ENCODE measurements at places on chromosomes 1 and 21. TPM values are rescaled to one million over a fixed set of nuclear protein-coding genes. Genes with fewer than 3 reads are reported as not detected.

- no peak for DNase-seq
Observed at GRCh38 chr21:45313015-45313414, 25.3 kb upstream of the POFUT2 start.

MIXL1 gene
- not detected for total RNA-seq

C1orf116 gene
- total RNA-seq, result 2.6 TPM

GRCh38 chr1:77841574-77841973, 46.9 kb upstream of the NEXN start:
- DNase-seq, result no peak

DNA sequence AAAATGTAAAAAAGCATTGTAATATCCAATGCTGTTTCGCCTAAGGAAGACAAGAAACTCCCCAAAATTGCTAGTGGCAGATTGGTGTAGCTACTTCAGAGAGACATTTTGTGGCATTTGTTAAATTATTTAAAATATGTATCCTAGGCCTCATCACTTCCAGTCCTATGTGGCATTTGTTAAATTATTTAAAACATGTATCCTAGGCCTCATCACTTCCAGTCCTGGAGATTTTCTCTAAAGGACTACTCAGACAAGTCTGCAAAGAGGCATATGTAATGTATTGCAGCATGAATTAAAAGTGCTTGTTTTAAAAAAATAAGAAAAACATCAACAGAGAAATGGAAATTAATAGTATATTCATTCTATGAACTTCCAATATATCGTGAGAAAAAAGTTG, 95.6 kb upstream of the KCTD3 start:
- DNase-seq, result no peak

GPR153 gene
- total RNA-seq, result 1.5 TPM

BRDT gene
- total RNA-seq, result not detected

DNA sequence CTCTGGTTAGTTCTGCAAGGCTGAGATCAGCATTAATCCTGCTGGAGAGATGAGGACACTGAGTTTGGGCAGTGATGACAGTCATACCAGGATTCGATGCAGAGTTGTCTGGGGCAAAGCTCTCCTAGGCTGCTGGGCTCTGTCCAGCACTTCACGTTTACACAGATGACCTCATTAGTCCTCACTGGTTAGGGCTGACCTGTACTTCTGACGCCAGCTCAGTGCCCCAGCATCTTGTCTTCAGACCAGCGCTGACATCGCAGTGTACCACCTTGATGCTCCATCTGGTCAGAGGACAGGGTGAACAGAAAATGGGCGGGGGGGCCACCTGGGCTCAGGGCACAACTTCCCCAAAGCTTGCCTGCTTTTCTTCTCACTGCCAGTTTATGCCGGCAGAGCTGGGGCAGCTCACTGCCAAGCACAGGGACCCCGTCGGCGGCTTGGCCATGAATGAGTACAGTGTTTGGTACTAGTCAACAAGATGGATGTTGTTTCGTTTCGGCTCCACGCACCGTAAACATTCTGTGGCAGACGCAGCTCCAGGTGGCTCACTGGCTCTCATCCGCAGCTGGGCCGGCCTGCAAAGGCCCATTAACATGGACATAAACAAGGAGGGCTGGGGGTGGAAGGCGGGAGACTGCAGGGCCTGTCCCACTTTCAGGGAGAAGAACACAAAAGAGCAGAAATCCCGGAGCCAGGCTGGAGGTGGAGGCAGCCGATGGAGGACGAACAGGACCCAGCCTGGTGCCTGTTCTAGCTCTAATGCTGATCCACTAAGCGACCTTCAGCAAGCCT, 118.7 kb downstream of the GLIS1 start:
- no peak for DNase-seq

DNA sequence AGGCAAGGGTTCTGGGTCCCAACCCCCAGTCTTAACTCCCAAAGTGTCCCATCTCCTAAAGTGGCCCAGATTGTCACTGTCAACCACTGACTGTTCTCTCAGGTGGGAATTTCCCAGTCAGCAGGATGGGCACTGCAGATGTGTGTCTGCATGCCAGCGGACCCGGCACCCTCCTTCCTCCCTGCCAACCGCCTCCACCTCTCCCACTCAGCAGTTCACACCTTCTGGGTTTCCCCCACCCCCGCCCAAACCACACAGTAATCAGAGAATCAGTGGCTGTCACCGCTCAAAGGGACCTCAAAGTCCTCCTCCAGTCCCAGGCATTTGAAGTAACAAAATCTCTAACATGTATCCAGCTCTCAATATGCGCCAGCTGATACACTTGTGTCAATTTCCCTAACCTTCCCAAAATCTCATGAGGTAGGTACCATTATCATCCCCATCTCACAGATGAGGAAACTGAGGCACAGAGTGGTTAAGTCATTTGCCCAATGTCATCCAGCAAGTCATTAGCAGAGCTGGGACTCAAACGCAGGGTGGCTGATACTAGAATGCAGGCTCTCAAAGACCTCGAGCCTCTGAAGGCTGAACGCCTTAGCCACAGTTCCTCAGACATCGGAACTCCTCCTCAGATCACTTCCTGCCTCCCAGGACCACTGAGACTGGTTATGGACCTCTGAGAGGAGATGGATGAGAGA, 4.8 kb downstream of the RUNX3 start:
- DNase-seq, result no peak

DNA sequence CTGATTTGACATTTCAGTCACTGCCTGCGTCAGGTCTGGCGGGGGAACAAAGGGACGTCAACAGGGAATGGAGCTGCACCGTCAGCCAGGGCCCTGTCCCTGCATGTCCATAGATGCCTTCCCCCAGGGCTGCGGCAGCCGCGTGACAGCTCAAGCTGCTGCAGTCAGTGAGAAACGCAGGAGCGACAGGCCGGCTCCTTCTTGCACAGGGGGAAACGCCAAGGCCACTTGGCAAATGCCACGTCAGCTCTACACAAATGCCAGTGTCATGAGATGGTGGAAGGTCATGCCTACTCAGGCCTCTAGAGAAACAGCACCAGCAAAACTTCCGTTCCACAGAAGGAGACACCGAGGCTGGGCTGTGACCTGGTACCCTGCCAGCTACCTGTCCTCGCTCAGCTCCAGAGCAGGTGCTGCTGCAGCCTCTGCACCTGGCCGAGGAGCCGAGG, 37.7 kb downstream of the SYF2 start:
- DNase-seq, result no peak

TTLL7 gene
- total RNA-seq, result 2.1 TPM

DNA sequence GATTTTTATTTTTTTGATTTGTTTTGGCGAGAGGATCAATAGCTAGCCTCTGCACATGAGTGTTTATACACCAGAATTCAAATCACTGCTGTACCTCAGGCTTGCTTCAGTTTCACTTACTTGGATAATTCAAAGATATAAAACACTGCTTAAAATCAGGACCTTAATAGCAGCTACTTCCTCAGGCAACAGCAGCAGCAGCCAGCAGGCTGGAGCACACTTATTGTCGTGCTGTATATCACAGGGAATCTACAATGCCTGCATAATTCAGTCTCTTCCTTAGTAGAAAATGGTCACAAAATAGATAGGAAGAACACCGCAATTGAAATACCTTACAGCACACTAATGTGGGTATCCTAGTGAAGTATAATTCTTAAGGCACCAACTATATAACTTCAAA, 497.3 kb downstream of the NEGR1 start:
- no peak for DNase-seq

DNA sequence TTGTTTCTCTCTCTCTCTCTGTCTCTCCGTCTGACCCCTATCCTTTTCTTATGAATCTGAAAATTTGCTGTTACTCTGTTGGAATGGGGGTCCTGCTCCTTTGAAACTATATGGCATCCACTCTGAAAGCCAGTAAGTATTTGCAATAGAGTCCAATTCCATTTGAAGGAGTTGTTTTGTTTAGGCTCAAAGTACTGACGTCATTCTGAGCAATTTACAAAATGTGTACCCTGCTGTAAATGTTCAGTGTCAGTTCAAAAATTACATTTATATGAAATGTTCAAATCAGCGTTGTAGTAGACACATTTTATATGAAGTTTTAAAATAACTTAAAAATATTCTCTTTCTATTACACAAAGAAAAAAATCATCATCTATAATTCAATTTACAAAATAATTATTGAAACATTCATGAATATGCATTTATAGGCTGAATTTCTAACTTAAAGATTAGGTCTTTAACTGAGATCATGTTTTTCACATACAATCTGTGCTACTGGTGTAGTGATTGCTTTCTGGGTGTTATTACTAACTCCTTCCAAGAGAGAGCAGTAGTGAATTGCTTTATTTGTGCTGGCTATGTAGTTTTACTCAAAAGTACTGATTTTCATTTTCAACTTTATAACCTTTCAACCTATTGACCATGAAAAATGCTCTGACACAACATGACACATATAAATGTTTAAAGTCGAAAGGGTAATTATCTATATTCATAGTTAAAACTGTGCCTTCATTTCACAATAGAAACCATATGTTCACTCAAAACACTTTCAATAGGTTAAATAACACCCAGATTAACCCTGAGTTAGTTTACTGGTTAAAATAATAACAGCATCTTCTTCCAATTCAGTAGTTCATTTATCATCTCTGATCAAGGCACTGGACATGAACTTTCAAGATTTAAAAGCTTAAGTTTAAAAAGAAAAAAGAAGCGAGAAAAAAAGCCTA, 253.1 kb upstream of the ADGRL4 start:
- no peak for DNase-seq

NHLH1 gene
- 0.78 TPM for total RNA-seq

CHRM3 gene
- 0.11 TPM for total RNA-seq

TMOD4 gene
- 1.2 TPM for total RNA-seq

NCAM2 gene
- 54.5 TPM for total RNA-seq

DNA sequence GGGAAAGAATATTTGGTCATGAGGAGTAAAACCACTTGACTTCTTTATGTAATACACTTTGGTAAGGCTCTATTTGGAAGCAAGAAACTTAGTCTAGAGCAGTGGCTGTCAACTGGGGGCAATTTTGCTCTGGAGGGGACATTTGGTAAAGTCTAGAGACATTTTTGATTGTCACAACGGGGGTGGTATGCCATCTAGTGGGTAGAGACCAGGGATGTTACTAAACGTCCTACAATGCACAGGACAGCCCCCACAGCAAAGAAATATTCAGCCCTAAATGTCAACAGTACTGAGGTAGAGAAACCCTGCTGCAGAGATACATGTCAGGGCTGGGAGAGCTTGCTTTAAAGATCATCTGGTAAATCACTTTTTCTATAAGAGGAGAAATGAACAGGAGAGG, 13.5 kb downstream of the FUCA1 start:
- DNase-seq, result peak; percentile 53

GRCh38 chr1:185280589-185280988, 36.5 kb downstream of the IVNS1ABP start:
- no peak for DNase-seq

SLC19A2 gene
- total RNA-seq, result 18.0 TPM

Measured in K562 (cell line).